ENCODE measurements at places on chromosomes 13 and 19. TPM values are rescaled to one million over a fixed set of nuclear protein-coding genes. Genes with fewer than 3 reads are reported as not detected.

ADGRE3 gene
- not detected for total RNA-seq

OR7A5 gene
- total RNA-seq: not detected

SIGLEC7 gene
- total RNA-seq: not detected

SMIM17 gene
- 0.63 TPM for total RNA-seq

INSR gene
- total RNA-seq: 46.4 TPM

ZBTB32 gene
- total RNA-seq: not detected

NKPD1 gene
- 0.13 TPM for total RNA-seq

ZNF177 gene
- 0.32 TPM for total RNA-seq

EFNA2 gene
- total RNA-seq: 0.19 TPM

HSD17B14 gene
- 5.7 TPM for total RNA-seq

CLEC4M gene
- not detected for total RNA-seq

TNPO2 gene
- total RNA-seq: 53.7 TPM

ELL gene
- 13.4 TPM for total RNA-seq

KIR2DL1 gene
- total RNA-seq: not detected

UBA52 gene
- total RNA-seq: 812 TPM

C13orf46 gene
- total RNA-seq: 0.16 TPM

ZNF616 gene
- 4.7 TPM for total RNA-seq

SPPL2B gene
- 12.0 TPM for total RNA-seq

ZNF628 gene
- 0.81 TPM for total RNA-seq

HSH2D gene
- not detected for total RNA-seq

KLC3 gene
- total RNA-seq: 0.16 TPM

SUGP1 gene
- total RNA-seq: 27.0 TPM

ANO8 gene
- 6.1 TPM for total RNA-seq

PNMA8B gene
- total RNA-seq: 0.19 TPM

ZNF569 gene
- 3.7 TPM for total RNA-seq

LILRA1 gene
- not detected for total RNA-seq
